ENCODE measurements at places on chromosomes 2 and 18. TPM values are rescaled to one million over a fixed set of nuclear protein-coding genes. Genes with fewer than 3 reads are reported as not detected.
A peak's percentile ranks its signal among the peaks of the same experiment; 100 is the strongest.

DNA sequence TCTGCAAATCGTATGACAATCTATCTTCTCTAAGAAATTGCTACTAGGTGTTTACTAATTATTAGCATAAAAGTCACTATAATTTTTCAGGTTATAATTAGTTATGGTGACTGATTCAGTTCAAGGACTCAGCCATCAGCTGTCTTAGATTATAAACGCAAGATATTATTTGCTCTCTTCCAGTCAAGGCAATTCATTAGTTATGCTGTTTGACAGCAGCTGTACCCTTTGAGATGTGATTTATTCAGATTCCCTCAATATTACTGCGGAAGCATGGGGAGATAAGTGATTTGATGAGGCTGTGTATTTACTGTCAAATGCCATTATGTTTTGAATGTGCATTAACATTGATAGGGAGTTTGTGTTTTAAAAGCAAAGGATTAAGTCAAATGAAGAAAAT lies 558.9 kb upstream of the FSIP2 start:
- no peaks in the 10 kb centered on the region for H3K27me3 ChIP-seq
- H3K27ac ChIP-seq = no peak overlapping the region
- DNase-seq = no peak
- no peaks in the 10 kb centered on the region for H3K36me3 ChIP-seq
- no peaks in the 10 kb centered on the region for H3K4me1 ChIP-seq

GRCh38 chr2:219207134-219207883 lies 727 bp downstream of the ZFAND2B start:
- peak overlapping the region; percentile 82 for H3K4me3 ChIP-seq
- H3K27ac ChIP-seq = peak overlapping the region; percentile 98
- no peaks in the 10 kb centered on the region for H3K27me3 ChIP-seq
- peak; percentile 49 for DNase-seq
- H3K4me1 ChIP-seq = no peaks in the 10 kb centered on the region

DNA sequence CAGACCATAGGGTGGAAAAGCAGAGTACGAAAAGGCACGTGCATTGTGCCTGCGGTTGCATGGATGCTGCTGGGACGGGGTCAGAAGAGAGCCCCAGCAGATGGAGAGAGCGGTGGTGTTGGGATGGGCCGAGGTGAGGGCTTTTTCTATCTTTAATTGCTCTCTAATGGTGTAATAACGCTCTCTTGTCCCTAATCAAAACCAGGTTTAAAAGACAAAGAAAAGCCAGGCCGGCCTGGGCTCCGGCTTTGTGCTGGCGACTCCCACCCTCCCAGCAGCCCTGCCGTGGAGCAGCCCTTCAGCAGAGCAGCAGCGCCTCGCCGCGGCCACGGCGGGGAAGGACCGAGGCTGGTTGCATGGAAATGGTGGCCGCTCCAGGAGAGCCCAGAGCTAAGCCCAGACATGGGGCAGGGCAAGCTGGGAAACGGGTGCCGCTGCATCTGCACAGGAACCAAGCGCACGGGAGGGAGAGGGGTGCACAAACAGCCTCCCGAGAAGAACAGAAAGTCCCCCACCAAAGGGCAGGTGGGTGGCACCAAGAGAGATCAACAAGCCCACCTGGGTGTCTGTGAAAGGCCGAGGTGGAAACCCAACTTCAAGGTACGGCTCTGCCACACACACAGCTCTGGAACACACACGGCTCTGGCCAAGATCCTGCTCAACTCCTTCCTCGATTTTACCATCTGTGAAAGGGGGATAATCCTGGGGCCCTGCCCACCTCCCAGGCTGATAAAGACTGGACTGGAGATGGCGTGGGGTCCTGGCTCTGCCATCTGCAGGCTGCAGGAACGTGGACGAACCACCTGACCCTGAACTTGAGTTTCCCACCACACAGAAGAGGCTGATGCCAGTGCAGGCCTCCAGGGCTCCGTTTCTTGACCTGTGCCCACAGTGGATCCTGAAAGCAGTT lies 15.0 kb downstream of the HS1BP3 start:
- no peaks in the 10 kb centered on the region for H3K27me3 ChIP-seq
- no peaks in the 10 kb centered on the region for H3K36me3 ChIP-seq
- H3K27ac ChIP-seq = peak overlapping the region; percentile 80
- no peak overlapping the region for H3K4me3 ChIP-seq
- H3K4me1 ChIP-seq = no peaks in the 10 kb centered on the region

DNA sequence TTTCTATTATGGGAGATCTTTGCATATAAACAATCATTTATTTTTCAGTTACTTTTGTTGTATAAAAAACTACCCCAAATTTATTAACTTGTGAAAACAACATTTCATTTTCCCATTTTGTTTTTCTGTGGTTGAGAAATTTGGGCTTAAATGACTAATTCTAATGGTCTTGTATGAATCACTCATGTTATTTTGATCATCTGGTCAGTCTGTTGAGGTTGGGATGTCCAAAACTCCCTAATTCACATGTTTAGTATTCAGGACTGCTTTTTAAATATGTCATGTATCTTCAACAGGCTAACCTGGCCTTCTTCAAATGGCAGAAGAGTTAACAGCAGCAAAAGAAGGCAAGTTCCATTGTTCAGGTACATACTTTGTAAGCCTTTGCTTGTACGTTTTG lies 788.1 kb downstream of the TRIB2 start:
- no peak overlapping the region for H3K4me3 ChIP-seq
- H3K36me3 ChIP-seq = no peaks in the 10 kb centered on the region
- no peak for DNase-seq
- no peaks in the 10 kb centered on the region for H3K4me1 ChIP-seq
- no peaks in the 10 kb centered on the region for H3K27me3 ChIP-seq

- H3K27ac ChIP-seq = no peak overlapping the region
- H3K36me3 ChIP-seq = no peaks in the 10 kb centered on the region
- H3K4me1 ChIP-seq = no peaks in the 10 kb centered on the region
- no peak overlapping the region for H3K4me3 ChIP-seq
Measured at GRCh38 chr18:45482286-45482685, 133.0 kb upstream of the SLC14A2 start.

DNA sequence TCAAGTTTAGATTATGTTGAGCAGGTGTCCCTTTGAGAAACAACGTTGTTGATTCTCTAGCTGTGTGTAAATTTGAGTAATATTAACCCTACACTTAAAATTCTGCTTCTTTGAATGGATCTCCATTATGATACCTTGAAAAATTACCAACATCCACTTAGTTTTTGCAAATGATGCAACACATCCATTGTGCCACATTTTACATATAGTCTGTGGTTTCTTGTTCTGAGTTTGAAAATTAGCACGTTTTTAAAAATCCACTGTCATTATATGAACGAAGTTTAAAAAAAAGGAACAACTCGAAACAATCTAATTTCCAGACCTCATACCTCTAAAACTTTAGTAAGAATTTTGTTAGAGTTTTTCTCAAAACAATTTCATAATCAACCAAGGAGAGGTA lies 37.7 kb downstream of the PIK3C3 start:
- no peak overlapping the region for H3K4me3 ChIP-seq
- DNase-seq = no peak
- H3K36me3 ChIP-seq = peaks cover 51% of the 10 kb centered on the region
- no peak overlapping the region for H3K27ac ChIP-seq
- H3K4me1 ChIP-seq = no peaks in the 10 kb centered on the region
- H3K27me3 ChIP-seq = no peaks in the 10 kb centered on the region

GRCh38 chr18:67239826-67240225 lies 276.7 kb downstream of the DSEL start:
- H3K4me1 ChIP-seq = no peaks in the 10 kb centered on the region
- H3K27me3 ChIP-seq = no peaks in the 10 kb centered on the region
- H3K4me3 ChIP-seq = no peak overlapping the region
- no peak for DNase-seq

TXNDC2 gene
- total RNA-seq = not detected

AKAIN1 gene
- not detected for total RNA-seq

LIMS4 gene
- 3.1 TPM for total RNA-seq

CYP27C1 gene
- total RNA-seq = not detected

CYP26B1 gene
- 1.9 TPM for total RNA-seq

CNTNAP5 gene
- total RNA-seq = not detected

CNDP1 gene
- not detected for total RNA-seq

CABYR gene
- total RNA-seq = not detected
